CD4-positive, alpha-beta memory T cell (primary cell): ENCODE measurements at places on chromosomes 5 and 9. TPM values are rescaled to one million over a fixed set of nuclear protein-coding genes. Genes with fewer than 3 reads are reported as not detected.
A peak's percentile ranks its signal among the peaks of the same experiment; 100 is the strongest.

MYOT gene
- polyA plus RNA-seq: 0.23 TPM

KLF4 gene
- not detected for polyA plus RNA-seq

STK32A gene
- not detected for polyA plus RNA-seq

DNA sequence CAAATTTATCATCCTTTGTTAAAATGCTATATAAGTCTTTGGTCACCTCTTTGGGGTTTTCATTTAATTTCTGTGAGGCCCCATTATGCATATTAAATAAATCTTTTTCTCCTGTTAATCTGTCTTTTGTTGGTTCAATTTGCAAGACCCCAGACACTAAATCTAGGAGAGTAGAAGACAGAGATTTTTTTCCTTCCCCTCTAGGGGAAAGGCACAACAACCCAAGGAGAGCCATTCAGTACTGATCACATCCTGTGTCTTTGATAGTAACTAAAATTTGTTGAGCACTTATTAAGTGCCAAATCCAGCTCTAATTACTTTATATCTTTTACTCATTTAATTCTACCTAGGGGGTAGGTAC lies 74.4 kb downstream of the ALDH7A1 start:
- DNase-seq: no peak

DNA sequence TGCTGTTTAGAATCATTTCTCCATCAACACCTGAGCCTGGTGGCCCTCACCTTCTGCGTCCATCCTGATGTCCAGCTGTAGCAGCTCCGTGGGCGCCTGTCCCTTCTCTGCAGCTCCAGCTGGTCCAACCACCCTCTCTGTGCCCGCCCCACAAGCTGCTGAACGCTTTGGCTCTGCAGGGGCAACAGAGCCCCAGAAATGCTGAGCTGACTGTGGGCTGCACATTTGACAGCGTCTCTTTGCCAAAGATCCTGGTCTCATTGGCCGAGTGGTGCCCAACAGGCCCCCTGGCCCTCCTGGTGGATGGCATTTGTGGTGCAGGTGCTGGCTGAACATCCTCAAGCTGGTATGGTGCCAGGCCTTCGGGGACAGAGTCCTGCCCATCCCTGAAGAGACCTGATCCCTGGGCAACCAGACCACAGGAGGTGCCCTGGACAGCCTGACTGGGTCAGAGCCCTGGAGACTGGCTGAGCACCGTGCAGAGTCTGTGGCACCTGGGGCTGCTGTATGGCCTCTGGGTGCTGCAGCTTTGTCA lies 25.3 kb upstream of the CEP72 start:
- DNase-seq: no peak

DNA sequence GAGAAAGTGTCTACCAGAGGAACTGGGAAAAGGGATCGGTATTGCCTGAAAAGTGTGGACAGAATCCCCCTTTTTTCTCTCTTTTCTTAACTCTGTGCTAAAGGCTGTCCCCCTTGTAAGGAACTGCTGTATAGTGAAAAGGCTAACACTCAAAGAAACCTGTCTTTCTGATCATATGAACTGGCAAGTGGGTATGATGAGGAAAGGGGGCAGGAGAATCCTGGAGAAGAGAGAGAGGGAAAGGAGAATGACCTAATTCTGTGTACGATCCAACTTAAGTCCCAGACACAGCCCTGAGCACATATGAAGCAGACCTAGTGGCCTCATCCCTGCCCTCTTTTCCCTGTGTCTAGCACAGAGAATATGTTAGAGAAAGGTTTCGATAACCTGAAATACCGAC lies 967 bp downstream of the ANKRD31 start:
- DNase-seq: no peak

- no peak for DNase-seq
Measured at GRCh38 chr9:86614871-86615849, 260.9 kb upstream of the TUT7 start.

- DNase-seq: no peak
Measured at GRCh38 chr5:143032581-143032836, 262.3 kb downstream of the ARHGAP26 start.

DNA sequence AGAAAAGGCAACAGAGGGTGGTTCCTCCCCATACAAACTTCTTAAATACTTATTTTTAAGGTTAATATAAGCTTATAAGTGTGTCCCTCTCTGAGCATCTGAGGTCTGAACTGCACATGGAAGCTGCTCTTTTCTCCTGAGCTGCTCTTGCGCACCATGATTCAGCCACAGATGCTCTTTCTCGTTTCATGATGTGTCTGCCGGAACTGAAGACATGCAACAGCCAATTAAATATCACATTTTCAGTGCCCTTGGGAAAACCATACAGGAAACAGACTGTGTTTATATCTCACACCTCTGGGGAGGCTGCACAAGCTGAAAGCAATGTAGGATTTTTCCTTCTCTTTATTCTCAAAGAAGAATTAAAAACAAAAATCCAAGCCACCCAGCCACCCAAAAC lies 96.8 kb upstream of the NREP start:
- DNase-seq: no peak

- peak; percentile 47 for DNase-seq
Measured at GRCh38 chr9:124257844-124258606, at the start of gene NEK6. Gene NEK6 (plus strand): TSS chr9:124257949. CDS start chr9:124301965, 44,016 bp downstream.

GRCh38 chr9:106172265-106172664 lies 477.9 kb downstream of the TMEM38B start:
- no peak for DNase-seq
